ENCODE measurements at places on chromosomes 6 and 20. TPM values are rescaled to one million over a fixed set of nuclear protein-coding genes. Genes with fewer than 3 reads are reported as not detected.

- H3K4me1 ChIP-seq, result no peaks in the 10 kb centered on the region
- no peak overlapping the region for H3K4me3 ChIP-seq
- H3K27ac ChIP-seq, result no peak overlapping the region
- no peak for DNase-seq
- no peaks in the 10 kb centered on the region for H3K27me3 ChIP-seq
Observed at GRCh38 chr6:113171882-113172281, 685.3 kb upstream of the MARCKS start.

DNA sequence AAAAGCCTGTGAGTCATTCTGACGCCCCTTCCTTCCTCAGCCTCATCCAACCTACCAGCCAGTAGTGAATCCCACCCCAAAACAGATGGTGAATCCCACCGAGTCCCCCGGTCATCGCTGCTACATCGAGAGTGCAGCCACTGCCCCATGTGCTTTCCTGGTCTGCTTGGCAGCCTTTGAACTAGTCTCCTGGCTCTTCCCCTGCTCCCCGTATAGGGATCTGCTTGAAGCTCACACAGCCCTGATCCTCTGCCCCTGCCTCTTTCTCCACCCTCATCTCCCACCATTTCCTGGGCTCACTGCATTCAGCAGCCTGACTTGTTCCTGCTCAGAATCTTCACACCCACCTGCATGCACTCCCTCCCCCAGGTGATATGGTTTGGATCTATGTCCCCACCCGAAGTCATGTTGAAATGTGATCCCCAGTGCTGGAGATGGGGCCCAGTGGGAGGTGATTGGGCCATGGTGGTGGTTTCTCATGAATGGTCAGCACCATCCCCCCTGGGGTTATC is 14.6 kb downstream of the SYNJ2 start:
- no peak for DNase-seq
- H3K27ac ChIP-seq, result no peak overlapping the region

DNA sequence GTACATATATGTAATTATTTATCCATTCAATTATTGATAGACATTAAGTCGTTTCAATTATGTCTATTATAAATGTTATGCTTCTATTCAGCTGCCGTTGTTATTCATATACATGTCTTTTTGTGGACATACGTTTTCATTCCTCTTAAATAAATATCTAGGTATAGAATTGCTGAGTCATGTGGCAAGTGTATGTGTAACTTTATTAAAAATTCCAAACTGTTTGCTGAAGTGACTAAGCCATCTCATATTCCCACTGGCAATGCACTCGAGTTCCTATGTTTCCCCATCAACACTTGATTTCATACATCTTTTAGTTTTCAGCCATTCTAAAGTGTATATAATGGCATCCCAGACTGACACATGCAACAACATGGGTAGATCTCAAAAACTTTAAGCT is 739.7 kb upstream of the POU3F2 start:
- H3K27me3 ChIP-seq, result no peaks in the 10 kb centered on the region
- no peak for DNase-seq
- no peak overlapping the region for H3K27ac ChIP-seq
- no peaks in the 10 kb centered on the region for H3K4me1 ChIP-seq

DNA sequence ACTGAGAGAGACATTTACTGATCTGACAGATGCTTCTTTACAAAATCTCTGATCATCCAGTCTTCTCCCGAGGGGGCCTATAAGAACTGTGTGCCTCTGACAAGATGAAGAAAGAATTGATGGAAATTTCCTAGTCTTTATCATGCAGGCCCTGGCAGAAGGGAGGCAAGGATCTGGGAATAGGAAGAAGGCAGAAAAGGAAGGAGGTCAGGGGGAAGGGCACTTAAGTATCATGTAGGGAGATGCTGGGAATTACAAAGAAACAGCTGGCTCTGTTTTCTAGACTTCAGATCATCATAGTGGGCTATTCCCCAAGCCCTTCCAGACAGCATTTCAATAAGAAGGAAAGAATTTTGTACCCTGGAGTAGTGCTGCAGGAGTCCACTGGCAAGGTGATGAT is 243.3 kb upstream of the MOCS1 start:
- H3K27ac ChIP-seq, result no peak overlapping the region
- no peaks in the 10 kb centered on the region for H3K4me1 ChIP-seq
- H3K27me3 ChIP-seq, result no peaks in the 10 kb centered on the region
- DNase-seq, result no peak
- no peaks in the 10 kb centered on the region for H3K36me3 ChIP-seq

DNA sequence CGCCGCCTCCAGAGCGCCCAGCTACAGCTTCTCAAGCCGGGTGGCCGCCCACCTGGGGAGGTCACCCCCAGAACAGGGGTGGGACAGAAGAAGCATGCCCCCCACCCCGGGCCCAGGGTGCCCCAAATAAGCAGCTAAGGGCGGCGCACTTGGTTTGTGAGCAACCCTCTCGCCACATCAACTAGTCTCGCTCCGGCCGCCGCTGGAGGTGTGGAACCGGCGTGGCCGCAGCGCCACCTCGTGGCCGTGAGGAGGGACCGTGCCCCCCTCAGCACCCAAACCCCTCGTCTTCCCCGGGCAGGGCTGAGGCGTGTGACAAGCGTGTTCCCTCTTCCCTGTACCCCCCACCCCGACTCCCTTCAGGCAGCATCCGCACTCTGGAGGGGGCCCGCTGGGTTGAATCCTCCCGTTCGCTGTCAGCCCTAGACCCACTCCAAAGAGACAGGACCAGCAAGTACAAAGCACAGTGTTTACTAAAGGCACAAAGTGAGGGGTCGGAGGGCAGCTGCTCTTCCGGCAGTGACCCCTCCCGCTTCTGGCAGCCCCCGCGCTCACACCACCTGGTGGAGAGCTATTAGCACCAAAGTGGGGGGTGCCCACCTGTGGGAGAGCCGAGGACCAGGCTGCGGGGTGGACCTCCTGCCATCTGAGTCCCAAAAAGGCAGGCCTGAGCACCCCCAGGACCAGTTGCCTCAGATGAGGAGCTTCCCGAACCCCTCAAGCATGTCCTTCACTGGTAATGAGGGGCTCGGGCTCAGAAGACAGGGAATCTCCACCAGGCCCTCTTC is 45.4 kb downstream of the MDFI start:
- H3K4me3 ChIP-seq, result no peak overlapping the region
- no peaks in the 10 kb centered on the region for H3K27me3 ChIP-seq
- DNase-seq, result peak; percentile 76
- H3K4me1 ChIP-seq, result peaks cover 20% of the 10 kb centered on the region

- peaks cover 10% of the 10 kb centered on the region for H3K4me1 ChIP-seq
- no peak for DNase-seq
- no peak overlapping the region for H3K4me3 ChIP-seq
- no peaks in the 10 kb centered on the region for H3K36me3 ChIP-seq
- peaks cover 54% of the 10 kb centered on the region for H3K27me3 ChIP-seq
Observed at GRCh38 chr6:88165087-88165843, 882 bp downstream of the CNR1 start.

DNA sequence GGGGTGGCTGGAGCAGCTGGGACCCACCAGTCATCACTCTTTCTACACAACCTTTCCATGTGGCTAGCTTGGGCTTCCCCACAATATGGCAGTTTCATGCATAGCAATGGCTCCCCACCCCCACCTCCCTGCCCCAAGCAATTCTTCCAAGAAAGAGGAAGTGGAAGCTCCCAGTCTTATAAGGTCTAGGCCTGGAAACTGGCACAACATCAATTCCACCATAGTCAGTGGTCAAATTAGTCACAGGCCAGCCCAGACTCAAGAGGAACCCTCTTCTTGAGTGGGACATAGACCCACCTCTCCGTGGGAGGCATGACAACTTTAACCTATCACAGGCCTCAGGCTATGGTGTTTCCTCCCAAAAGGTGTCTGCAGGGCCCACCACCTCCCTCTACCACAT is 17.7 kb downstream of the TGM6 start:
- H3K27ac ChIP-seq, result no peak overlapping the region
- no peaks in the 10 kb centered on the region for H3K36me3 ChIP-seq

GRCh38 chr6:165767228-165767627 is 104.2 kb upstream of the PDE10A start:
- no peak overlapping the region for H3K27ac ChIP-seq
- no peak for DNase-seq
- H3K36me3 ChIP-seq, result no peaks in the 10 kb centered on the region

DNA sequence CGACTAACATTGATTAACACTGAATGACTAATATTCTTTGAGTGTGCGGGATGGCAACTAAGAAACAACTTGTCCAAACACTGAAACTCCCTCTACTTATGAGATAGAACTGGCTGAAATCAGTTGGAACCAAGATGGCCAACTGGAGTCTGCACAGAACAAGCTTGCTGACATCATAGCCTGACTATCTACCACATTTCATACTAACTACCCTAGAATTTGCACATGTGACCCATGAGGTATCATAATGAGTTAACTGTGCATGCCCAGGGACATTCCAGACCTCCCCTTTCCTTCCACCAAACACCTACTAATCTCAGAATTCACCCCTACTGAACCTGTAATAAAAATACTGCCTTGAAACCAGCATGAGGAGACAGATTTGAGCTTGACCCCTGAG is 43.2 kb downstream of the PHIP start:
- no peak overlapping the region for H3K4me3 ChIP-seq
- H3K27me3 ChIP-seq, result no peaks in the 10 kb centered on the region
- DNase-seq, result no peak
- no peak overlapping the region for H3K27ac ChIP-seq
- H3K36me3 ChIP-seq, result peaks cover 23% of the 10 kb centered on the region

DNA sequence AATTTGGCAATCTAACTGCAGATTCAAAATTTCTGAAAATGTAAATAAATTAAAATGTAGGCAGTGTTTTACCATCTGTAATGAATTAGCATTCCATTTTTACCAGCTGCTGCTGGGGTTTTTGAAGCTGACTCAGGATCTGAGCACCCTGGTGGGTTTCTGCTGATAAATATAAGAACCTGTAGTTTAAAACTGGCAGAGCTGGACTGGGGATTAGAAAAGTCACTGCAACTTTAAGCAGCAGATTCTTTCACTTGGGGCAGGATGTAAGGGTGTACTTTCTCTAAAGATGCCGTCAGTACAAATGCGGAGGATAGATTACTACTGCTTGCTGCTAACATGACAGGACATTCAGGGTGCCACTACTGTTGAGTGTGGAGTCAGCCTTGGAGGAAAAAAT is 341.8 kb downstream of the CDKAL1 start:
- H3K27ac ChIP-seq, result no peak overlapping the region
- no peaks in the 10 kb centered on the region for H3K36me3 ChIP-seq
- no peaks in the 10 kb centered on the region for H3K27me3 ChIP-seq
- no peak for DNase-seq

GRCh38 chr6:27541212-27541932 is 68.5 kb upstream of the ZNF184 start:
- H3K27me3 ChIP-seq, result peaks cover 50% of the 10 kb centered on the region
- no peak for DNase-seq
- no peak overlapping the region for H3K27ac ChIP-seq
- H3K36me3 ChIP-seq, result no peaks in the 10 kb centered on the region
- no peak overlapping the region for H3K4me3 ChIP-seq

GRCh38 chr6:105753620-105754211 is 332.4 kb upstream of the PRDM1 start:
- H3K27ac ChIP-seq, result no peak overlapping the region
- no peak for DNase-seq
- H3K4me1 ChIP-seq, result peaks cover 9% of the 10 kb centered on the region
- no peaks in the 10 kb centered on the region for H3K36me3 ChIP-seq
- H3K4me3 ChIP-seq, result no peak overlapping the region
- H3K27me3 ChIP-seq, result no peaks in the 10 kb centered on the region

- no peak for DNase-seq
- H3K4me3 ChIP-seq, result peak overlapping the region; percentile 87
- peaks cover 19% of the 10 kb centered on the region for H3K4me1 ChIP-seq
- H3K36me3 ChIP-seq, result peaks cover 13% of the 10 kb centered on the region
Observed at GRCh38 chr6:13328875-13329183, 492 bp upstream of the TBC1D7 start.

- H3K36me3 ChIP-seq, result no peaks in the 10 kb centered on the region
- H3K4me3 ChIP-seq, result no peak overlapping the region
- H3K4me1 ChIP-seq, result no peaks in the 10 kb centered on the region
- H3K27me3 ChIP-seq, result no peaks in the 10 kb centered on the region
- H3K27ac ChIP-seq, result no peak overlapping the region
- no peak for DNase-seq
Observed at GRCh38 chr6:117200067-117200466, 65.3 kb upstream of the VGLL2 start.

DNA sequence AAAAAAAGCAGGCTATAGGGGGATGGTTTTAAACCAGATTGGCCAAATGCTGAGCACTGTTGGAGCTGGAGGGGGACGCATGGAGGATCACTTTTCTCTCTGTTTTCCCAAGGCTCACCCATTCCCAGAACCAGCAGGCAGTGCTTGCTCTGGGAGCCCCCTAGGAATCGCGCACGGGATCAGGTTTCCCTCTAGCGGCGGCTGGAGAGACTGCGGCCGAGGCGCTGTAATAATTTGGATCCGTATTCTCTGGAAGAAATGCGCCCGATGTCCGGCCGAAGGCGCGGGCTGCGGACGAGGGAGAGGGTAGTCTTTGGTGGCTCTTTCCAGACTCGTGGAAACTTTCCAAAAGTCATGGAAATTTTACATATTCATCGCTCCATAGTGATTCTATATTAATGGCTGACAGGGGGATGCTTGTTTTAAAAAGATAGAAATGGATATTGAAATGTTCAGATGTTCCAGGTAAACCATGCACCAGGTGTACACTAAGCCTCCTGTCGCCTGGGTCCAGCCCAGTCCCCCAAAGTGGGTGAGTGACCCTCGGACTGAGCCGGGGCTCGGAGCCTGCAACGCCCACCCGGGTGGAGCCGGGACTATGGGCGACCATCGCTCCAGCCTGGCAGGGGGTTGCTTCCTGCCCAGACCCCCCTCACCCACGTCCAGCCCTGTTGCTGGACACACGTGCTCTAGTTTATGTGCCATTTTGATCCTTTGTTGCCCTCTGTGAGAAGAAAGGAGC is 78.7 kb upstream of the PHACTR3 start:
- DNase-seq, result no peak
- no peak overlapping the region for H3K27ac ChIP-seq
- no peak overlapping the region for H3K4me3 ChIP-seq
- peaks cover 17% of the 10 kb centered on the region for H3K27me3 ChIP-seq
- no peaks in the 10 kb centered on the region for H3K36me3 ChIP-seq

DNA sequence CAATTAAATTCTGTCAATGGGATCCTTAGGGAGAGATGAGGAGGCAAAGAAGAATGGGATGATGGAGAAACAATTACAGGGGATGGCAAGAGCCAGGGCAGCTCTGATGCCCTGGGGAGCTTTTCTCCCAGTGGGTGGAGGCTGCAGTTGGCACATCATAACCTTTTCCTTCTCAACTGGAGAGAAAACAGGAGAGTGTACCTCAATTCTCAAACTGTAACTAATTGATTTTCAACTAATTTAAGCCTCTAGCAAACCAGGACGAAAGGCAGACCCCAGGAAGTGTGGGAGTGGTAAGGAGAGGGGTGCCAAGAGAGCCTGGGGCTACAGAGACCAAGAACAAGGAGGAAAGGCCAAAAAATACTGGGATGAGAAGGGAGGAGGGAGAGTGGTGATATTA is 5.7 kb downstream of the BMP5 start:
- H3K36me3 ChIP-seq, result no peaks in the 10 kb centered on the region
- H3K4me3 ChIP-seq, result no peak overlapping the region
- H3K27me3 ChIP-seq, result no peaks in the 10 kb centered on the region
- H3K27ac ChIP-seq, result no peak overlapping the region
- DNase-seq, result no peak

SNPH gene
- polyA plus RNA-seq, result 0.97 TPM

CEP85L gene
- polyA plus RNA-seq, result 25.3 TPM

SLC17A3 gene
- not detected for polyA plus RNA-seq

NKAIN4 gene
- polyA plus RNA-seq, result not detected

WFDC12 gene
- not detected for polyA plus RNA-seq

MLN gene
- polyA plus RNA-seq, result not detected

Measured in CD4-positive, CD25-positive, alpha-beta regulatory T cell (primary cell).